CD4-positive, alpha-beta T cell treated with Interleukin-17A for 4 hours (primary cell): ENCODE measurements at places on chromosomes 4 and X.

DNA sequence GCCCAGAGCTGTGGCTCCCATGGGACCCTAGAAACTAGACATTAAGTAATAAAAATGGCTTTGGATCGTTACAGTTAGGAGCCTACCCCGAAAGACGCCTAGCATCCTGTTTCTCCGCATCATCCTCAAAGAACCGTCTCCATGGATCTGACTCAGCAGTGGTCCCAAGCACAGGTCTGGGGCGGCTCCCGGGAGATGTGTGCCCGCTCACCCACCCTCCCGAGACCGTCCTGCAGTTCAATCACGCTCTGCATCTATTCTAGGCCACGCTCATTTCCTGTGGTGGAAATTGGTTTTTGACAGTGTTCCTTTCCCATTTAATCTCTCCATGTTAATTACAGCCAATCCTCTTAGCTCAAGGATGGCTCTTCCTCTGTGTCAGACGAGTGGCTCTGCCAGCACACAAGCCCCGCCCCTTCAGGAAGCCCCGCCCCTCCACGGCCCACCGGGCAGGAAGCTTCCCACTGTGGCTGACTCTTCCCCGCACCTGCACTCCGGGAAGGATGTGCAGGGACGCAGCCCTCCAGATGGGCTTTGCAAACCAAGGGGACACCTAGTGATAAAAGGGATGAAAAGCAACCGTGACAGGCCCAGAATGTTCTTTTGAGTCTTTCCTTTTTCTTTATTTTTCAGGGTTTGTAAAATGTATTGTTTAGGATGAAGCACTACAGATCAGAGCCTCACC, 34.5 kb upstream of the HELT start:
- DNase-seq = peak; percentile 83

GRCh38 chrX:14697451-14697850, 168.1 kb downstream of the GLRA2 start:
- peak; percentile 3 for DNase-seq

DNA sequence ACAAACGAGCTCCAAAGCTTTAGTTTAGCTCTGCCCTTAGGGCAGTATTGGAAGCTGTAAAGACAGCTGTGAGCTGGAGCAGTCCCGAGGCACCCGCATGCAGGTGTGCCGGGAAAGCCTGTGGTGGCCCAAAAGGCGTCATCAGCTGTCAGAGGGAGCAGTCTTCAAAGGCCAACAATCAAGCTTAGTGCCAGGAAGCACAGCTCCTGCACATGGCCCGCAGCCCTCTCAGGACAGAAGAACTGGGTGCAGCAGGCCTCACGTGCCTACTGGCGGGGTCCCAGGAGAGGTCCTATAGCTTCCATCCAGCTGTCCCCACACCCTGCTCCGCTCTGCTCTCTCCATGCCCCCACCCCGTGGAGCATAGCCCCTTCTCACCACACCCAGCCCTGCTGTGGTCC, 92.2 kb upstream of the TRIM2 start:
- DNase-seq = peak; percentile 34

GRCh38 chrX:35023683-35024082, 81.1 kb downstream of the FAM47B start:
- no peak for DNase-seq

DNA sequence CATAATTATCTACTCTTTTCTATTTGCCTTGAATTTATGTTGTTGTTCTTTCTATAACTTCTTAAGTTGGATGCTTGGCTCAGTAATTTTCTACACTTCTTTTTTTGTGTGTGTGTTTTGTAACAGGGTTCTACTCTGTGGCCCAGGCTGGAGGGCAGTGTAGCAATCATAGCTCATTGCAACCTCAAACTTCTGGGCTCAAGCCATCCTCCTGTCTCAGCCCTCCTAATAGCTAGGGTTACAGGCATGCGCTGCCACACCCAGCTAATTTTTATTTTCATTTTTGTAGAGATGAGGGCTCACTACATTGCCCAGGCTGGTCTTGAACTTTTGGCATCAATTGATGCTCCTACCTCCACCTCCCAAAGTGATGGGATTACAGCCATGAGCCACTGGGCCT, 20.7 kb upstream of the UCHL1 start:
- no peak for DNase-seq

DNA sequence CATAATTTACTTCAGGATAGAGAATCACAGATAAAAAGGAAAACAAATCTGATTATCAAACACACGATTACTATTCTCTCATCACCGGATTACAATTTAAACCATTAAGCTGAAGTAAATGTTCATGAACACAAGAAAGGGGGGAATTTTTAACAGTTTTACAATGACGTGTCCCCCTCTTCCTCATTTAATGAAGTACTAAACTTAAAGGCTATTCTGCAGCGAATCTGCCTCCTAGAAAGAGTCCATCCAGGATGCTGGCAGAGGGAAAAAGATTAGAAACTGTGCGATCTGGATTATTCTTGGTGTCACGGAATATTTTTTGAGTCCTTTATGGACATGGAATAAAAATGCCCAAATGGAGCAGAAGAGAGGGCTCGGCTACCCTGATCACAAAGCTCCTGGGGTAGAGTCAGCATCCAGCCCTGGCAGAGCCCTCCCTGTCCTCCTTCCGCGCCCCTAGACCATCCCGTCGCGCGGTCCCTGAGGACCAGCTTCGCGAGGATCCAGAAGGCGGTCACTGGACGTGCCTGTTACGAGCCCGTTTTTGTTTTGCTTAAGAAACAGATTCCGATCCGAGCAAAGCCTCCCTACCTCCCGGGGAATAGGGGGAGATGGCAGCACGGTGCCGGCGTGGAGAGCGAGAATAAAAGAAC, 1.2 kb downstream of the ELF2 start:
- no peak for DNase-seq

- no peak for DNase-seq
These were observed 1920.6 kb downstream of the ARAP2 start for GRCh38 chr4:34323549-34324320.

GRCh38 chrX:32985544-32985943, 225.8 kb downstream of the DMD start:
- DNase-seq = no peak

GRCh38 chrX:13428053-13428786, 108.4 kb upstream of the ATXN3L start:
- no peak for DNase-seq

- DNase-seq = no peak
These were observed 52.3 kb upstream of the LSM6 start for GRCh38 chr4:146123231-146123630.

DNA sequence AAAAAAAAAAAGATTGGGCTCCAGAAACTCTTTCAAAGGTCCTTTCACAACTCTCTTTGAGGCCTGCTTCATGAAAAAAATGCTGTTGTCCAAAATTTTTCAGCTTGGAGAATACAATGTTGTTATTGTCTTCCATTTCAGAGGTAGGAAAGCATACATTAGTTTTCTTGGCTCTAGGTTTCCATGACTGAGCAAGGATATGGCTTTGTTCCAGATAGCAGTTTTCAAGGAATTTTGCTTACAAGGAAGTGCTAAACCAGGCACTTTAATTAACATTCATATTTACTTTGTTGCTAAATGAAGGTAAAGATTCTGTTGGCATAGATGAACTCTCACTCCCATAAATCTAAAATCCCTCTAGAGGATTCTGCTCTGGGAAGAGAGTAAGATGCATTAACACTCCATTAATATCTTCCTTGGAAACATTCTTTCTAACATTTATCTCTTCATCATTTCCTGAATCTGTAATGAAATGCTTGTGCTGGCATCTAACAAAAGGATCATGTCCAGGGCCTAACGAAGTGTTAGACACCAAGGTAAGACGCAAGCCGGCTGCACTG, 118.4 kb downstream of the COL25A1 start:
- no peak for DNase-seq

DNA sequence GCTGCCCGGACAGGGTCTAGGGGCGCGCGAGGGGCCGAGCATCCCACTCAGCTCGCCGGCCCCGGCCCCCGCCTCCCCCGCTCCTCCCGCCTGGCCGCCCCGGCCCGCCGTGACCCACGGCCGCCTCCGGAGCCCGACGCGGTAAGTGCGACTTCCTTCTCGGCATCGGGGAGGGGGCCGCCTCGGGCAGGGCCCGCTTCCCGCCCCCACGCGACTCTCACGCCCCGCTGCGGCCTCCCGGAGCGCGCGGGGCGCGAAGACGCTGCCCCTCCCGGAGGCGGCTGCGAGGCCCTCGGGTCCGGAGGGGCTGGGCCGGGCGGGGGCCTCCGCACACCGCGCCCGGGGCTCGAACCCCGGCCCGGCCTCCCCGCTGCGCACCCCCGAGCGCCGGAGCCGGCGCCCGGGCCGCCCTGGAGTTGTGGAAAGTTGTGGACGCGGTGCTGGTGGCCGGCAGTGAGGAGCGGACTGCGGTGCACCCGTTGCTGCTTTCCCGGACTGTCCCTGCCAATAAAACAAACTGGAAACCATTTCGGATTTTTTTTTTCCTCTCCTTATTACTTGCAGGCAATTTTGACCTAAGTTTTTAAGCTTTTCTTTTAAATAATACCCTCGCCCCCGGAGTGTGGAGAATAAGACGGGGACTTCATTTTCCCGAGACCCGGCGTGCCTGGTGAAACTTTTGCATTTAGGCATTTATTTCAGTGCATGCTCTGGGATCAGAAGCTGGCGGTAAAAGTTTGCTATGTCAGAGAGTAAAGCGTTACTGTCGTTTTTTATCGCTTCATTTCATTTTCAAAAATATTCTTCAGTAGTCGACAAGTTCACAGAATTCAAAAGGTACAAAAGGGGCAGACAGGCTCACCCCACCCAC, 13.0 kb upstream of the TMEM156 start:
- DNase-seq = peak; percentile 62

GRCh38 chrX:75131973-75132627, 24.0 kb downstream of the ABCB7 start:
- no peak for DNase-seq

GRCh38 chrX:49192722-49193328, 6.7 kb upstream of the PRICKLE3 start:
- DNase-seq = peak; percentile 57

- DNase-seq = no peak
These were observed 667.5 kb upstream of the MAGEB2 start for GRCh38 chrX:29547877-29548276.

- DNase-seq = no peak
These were observed 29.3 kb upstream of the UGT2B7 start for GRCh38 chr4:69066945-69067344.

GRCh38 chrX:39757971-39758370, 339.8 kb downstream of the BCOR start:
- no peak for DNase-seq

- DNase-seq = no peak
These were observed 7.6 kb upstream of the JADE3 start for GRCh38 chrX:46904626-46905025.

DNA sequence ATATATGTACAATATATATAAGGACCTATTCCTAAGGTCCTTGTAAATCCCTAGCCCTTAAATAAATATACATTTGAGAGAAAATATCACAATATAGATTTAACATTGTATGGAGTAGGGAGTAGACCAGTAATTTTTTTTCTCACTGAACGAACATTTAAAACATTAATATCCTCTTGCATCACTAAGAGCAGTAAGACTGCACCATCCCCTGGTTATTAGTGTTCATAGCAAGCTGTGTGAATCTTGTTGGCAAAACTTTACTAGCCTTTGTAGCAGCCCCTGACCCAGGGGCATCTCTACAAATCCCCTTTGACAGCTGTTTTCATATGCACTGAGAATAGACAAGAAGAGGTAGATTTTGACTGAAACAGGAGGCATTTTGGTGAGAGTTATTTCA, 146.5 kb downstream of the IL1RAPL2 start:
- no peak for DNase-seq

DNA sequence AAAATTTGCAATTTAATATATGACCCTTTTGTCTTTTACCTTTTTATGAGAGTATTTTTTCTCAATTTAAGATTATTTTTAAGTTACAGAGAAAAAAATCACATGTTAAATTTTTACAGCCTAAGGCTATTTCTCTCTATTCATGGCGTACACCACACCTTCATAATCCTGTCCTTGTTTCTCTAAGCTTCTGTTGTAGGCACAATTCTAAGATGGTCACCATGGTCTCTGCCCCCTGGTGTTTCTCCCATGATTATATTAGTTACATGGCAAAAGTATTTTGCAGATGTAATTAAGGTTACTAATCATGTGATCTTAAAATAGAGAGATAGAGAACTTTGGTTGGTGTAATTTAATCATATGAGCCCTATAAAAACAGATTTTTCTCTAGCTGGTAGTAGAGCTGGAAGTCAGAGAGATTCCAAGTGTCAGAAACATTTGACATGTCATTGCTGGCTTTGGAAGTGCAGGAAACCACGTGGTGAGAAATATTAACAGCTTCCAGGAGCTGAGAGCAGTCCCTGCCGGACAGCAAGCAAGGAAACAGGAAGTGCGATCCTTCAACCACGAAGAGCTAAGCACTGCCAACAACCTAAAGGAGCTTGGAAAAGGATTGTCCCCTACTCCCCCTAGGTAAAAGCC, 89.8 kb downstream of the EIF4E start:
- no peak for DNase-seq

- DNase-seq = no peak
These were observed 12.0 kb upstream of the BDH2 start for GRCh38 chr4:103111598-103111997.

DNA sequence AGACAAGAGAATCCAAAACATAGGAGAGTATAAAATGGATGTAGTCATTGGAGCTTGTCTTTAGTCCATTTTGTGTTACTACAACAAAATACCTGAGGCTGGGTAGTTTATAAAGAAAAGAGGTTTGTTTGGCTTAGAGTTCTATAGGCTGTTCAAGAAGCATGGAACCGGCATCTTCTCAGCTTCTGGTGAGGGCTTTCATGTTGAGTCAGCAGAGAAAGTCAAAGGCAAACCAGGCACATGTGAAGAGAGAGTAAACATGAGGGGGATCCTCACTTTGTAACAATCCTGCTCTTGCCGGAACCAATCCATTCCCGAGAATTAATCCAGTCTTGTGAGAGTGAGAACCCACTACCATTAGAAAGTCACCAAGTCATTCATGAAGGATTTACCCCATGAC, 8.1 kb upstream of the HCCS start:
- DNase-seq = no peak

- DNase-seq = no peak
These were observed 91.9 kb downstream of the GPC4 start for GRCh38 chrX:133323431-133323830.

GRCh38 chrX:132591719-132592275, 103.0 kb upstream of the MBNL3 start:
- no peak for DNase-seq

DNA sequence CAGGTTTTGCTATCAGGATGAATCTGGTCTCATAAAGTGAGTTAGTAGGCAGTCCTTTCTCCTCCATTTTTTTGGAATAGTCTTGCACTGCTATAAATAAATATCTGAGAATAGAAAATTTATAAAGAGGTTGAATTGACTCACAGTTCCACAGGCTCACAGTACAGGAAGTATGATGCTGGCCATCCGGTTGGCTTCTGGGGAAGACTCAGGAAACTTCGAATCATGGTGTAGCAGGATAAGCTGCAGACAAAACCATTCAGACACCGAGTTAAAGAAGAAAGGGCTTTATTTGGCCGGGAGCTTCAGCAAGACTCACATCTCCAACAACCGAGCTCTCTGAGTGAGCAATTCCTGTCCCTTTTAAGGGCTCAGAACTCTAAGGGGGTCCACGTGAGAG, 348.2 kb downstream of the KCTD8 start:
- DNase-seq = no peak

- no peak for DNase-seq
These were observed 52.7 kb downstream of the HTT-AS start for GRCh38 chr4:3021627-3022026.
